Neural progenitor cell (in vitro differentiated cells): ENCODE measurements at places on chromosomes 3 and 15. TPM values are rescaled to one million over a fixed set of nuclear protein-coding genes. Genes with fewer than 3 reads are reported as not detected.

DNA sequence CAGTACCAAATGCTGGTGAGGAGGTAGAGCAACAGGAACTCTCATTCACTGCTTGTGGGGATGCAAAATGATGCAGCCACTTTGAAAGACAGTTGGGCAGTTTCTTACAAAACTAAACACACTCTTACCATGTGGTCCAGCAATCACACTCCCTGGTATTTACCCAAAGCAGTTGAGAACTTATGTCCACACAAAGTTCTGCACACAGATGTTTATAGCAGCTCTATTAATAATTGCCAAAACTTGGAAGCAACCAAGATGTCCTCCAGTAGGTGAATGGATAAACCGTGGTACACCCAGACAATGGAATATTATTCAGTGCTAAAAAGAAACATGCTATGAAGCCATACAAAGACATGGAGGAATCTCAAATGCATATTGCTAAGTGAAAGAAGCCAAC lies 139.1 kb upstream of the SLC6A11 start:
- no peaks in the 10 kb centered on the region for H3K36me3 ChIP-seq
- no peaks in the 10 kb centered on the region for H3K4me1 ChIP-seq
- H3K4me3 ChIP-seq: no peak overlapping the region
- no peak overlapping the region for H3K27ac ChIP-seq
- DNase-seq: no peak

DNA sequence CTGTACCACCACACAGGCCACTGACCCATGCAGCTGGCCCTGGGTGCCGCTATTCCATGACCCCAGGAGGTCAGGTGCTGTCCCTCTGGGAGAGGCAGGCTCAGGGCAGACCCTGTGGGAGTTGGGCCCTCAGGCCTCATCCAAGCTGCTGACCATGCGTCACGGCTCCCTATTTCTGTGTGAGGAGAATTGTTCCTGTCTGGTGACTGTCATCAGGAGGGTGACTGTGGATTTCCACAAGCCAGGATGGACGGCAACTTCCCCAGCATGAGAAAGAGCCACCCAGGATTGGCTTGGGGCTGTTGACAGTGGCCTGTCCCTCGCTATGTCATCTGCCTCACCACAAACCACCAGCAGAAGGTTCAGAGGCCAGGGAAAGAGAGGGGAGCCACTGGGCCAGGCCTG lies 41.4 kb downstream of the ZDHHC19 start:
- no peak for DNase-seq
- H3K27me3 ChIP-seq: no peaks in the 10 kb centered on the region
- no peaks in the 10 kb centered on the region for H3K36me3 ChIP-seq
- no peaks in the 10 kb centered on the region for H3K4me1 ChIP-seq
- no peak overlapping the region for H3K4me3 ChIP-seq

GRCh38 chr15:73637527-73637926 lies 4.3 kb upstream of the NPTN start:
- no peaks in the 10 kb centered on the region for H3K4me1 ChIP-seq
- DNase-seq: no peak
- H3K4me3 ChIP-seq: no peak overlapping the region
- H3K36me3 ChIP-seq: no peaks in the 10 kb centered on the region
- no peak overlapping the region for H3K27ac ChIP-seq
- peaks cover 11% of the 10 kb centered on the region for H3K27me3 ChIP-seq

- H3K4me3 ChIP-seq: no peak overlapping the region
- no peaks in the 10 kb centered on the region for H3K27me3 ChIP-seq
- H3K27ac ChIP-seq: no peak overlapping the region
- H3K36me3 ChIP-seq: no peaks in the 10 kb centered on the region
Measured at GRCh38 chr15:88391006-88391405, 76.2 kb downstream of the MRPL46 start.

The LYZL4 gene
- not detected in 2 replicates for total RNA-seq
